ENCODE measurements at places on chromosomes 1 and 21.

GRCh38 chr21:22395965-22396364 lies 1397.8 kb downstream of the NCAM2 start:
- no peak for DNase-seq

GRCh38 chr1:17967623-17968255 lies 139.9 kb upstream of the IGSF21 start:
- DNase-seq = no peak

DNA sequence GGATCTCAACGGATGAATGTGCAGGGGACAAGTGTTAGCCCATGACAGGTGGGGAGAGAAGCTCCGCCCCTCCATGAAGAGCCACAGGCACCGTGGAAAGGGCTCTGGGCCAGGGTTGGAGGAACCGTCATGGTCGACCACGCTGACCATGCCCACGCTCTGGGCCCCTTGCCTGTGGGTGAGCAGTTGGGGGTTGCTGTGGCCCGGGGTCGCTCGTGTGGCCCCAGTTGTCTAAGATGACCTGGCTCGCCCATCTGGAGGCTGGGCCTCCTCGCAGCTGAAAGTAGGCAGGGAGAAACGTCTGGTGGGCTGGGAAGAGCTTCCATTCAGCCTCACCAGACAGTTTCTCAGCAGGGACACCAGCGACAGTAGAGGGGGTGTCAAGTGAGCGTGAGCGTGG lies 13.1 kb upstream of the UTS2 start:
- no peak for DNase-seq

GRCh38 chr1:39696448-39696847 lies 5.2 kb upstream of the HPCAL4 start:
- no peak for DNase-seq

DNA sequence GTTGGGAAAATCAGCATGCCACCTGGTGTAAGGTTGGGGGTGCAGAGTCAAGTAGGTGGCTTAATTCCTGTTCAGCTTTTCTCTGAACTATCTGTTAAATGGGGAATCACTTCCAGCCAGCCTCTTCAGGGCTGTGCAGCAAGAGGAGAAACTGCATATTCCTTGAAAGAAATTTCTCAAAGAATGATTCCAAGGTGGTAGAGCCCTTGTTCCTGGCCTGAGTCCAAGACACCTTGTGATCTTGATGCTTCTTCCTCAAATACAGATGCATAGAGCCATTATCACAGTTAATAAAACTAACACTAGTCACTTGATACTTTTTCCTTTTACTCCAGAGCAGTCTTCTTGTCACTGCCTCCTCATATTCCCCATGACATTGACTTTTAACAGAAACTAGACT lies 5.2 kb downstream of the TXLNA start:
- peak; percentile 54 for DNase-seq

DNA sequence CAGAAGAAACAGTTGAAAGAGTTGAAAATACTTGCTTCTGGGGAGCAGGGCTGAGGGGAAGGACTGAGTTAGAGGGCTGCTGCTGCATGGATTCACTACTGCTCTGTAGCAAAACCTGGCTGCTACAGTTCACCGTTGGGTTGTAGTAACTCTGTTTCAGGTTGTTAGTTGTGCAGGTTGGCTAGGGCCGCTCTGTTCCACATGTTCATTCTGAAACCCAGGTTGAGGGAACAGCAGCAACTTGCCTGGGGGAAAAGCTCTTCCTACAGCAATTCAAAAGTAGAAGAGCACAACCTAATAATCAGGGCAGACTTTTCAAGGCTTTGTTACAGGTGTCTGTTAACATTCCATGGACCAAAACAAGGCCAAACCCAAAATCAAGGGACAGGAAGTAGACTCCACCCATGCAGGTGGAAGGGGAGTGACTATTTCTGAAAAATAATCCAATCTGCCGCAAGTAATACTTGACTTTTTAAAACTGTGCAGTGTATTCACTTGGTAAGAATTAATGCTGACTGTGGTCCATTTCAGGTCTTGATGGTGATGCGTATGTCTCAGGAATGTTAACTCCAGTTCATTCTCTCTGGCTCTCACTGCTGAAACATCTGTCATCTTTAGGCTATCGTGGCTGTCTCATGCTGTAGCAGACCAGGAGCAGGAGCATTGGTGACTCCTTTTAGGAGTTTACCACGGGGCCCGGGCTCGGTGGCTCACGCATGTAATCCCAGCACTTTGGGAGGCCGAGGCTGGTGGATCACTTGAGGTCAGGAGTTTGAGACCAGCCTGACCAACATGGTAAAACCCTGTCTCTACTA lies 5.1 kb upstream of the PARK7 start:
- no peak for DNase-seq

GRCh38 chr1:201955729-201956143 lies 433 bp downstream of the TIMM17A start:
- no peak for DNase-seq
